ENCODE measurements at places on chromosomes 12 and 14.

GRCh38 chr14:90483571-90483974 lies 86.7 kb downstream of the CALM1 start:
- DNase-seq: no peak

DNA sequence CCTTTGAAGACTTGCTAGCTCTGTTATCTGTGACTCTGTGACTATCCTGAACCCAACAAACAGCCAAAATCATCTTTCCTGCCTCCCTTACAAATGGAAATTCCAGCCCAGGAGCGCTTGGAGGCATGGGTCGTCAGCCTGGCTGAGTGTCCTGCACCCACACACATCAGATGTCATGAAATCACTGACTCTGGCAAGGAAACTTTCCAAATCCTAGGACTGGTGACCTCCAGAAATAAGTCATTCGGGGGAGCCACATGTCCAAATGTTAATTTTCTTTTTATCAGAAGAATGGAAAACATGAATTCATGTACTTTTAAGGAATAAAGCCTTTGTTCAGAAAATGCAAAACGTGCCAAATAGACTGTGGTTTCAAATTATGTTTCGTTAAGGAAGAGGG lies 96.3 kb upstream of the EVL start:
- no peak for DNase-seq

DNA sequence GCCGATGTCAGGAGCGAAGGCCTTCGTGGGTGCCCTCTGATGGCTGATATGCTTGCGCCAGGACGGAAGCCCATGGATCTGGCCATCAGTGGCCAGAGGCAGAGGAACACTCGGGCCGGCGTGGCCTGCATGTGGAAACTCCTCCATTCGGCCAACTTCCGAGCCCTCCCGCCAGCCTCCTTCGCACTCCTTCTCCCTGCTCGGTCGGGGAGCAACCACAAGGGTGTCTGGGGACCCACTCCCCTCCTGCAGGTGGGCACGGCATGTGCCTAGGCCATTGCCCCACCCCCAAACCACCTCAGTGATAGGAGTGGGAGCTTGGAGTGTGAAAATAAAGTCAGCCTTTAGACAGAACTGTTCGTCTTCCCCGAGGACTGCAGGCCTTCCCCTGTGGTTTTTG lies 231.3 kb downstream of the BCL11B start:
- DNase-seq: no peak

DNA sequence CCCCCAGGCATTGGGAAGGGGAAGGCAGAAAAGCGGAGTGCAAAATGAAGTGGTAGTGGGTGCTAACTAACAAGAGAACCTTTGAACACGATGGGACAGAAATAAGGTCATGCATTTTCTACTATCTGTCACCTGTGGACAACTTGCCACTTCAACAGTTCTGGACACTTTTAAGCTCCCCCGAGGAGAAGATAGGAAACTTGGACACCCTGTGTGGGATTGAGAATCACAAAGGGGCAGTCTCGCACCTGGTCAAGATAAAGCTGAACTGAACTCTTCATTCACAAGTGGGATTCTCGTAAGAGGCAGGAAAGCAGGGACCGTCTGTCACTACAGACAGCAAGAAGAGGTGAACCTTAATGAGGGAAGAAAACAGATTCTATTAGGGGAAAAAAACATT lies 51.6 kb downstream of the EIF2S3B start:
- DNase-seq: peak; percentile 17

DNA sequence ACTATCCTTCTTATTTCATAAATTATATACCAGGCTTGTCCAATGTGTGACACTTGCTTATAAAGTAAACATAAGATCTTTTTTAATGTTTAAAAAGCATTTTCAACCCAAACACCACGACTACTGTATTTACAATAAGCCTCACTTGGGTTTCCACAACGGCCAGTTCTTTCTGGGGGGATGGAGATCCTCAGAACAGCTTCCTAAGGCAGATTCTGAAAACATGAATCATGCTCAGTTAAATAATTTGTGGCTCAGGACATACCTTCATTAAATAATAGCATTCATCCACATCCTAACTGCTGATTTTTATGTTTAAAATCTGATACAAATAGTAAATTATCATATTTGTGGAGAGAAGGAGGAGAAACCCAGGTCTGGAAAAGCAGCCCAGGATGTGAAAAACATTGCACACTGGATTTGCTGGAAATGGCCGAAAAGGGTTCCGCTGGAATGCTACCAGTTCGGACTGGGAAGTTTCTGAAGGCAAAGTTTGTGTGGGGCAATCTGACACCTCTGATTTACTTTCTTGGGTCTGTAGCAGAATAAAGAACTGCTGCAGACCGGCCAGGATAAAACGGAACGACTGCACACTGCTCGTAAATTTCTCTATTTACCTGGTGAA lies 597 bp downstream of the GLT8D2 start:
- no peak for DNase-seq

- DNase-seq: no peak
These were observed 159.2 kb downstream of the PAWR start for GRCh38 chr12:79531518-79531917.

DNA sequence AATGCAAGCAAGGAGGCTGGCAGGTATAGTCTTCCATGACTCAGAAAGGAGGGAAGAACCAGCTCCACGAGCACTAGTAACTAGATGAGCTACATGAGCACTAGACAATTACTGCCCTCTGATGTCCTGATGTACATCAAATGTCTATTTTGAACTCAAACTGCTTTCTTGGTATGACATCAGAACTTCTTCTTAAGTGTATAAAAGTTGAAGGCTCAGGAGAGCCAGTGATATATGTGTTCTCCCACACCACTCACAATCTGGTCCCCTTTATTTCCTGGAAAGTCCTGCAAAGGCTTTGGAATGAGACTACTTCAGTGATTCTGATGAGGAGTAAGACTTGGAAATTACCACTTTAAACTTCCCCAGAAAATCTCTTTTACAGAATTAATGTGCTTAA lies 18.5 kb upstream of the DHRS7 start:
- peak; percentile 50 for DNase-seq

Data from natural killer cell (primary cell).